ENCODE measurements at places on chromosomes 13 and 19.

DNA sequence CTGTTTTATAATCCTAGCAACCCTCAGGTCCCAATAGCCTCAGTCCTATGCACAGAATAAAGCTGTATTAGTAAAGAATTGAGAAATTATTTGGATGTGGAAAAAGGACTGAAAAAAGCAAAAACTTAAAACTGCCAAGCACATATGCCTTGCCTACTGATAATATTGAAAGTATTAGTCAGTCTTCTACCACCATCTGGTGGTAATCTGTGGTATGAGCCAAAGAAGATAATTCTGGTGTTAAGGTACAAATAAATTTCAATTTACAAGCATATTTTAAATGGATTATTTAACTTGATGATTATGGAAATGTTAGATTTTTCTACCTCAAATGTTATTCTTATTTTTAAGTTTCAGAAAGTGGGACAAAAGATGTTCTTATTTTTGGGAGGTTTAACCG is 460.3 kb upstream of the KLHL1 start:
- DNase-seq = peak; percentile 51

- no peak for DNase-seq
Measured at GRCh38 chr19:7789447-7789846, 26.4 kb downstream of the CLEC4M start.

DNA sequence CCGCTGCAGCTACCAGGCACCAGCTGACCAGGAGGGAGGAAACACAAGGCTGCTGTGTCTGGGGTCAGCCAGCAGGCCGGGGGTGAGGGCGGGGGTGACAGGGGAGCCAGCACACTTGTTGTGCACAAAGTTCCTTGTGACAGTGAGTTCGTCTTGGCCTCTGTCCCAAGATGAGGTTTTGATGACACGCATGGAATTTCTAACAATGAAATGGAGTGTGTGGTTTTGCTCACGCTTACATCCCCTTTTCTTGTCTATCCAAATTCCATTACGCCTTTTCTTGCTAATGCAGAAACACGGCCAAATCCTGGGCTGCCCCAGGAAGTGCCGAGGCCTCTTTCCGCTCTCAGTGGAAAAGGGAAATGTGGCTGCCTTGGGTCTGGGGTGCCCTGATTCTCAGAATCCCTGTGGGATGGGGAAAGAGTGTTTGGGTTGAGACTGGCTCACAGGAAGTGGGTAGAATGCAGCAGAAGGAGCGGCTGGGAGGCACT is 73.8 kb downstream of the GADD45B start:
- DNase-seq = peak; percentile 97

- no peak for DNase-seq
Measured at GRCh38 chr13:80329250-80329649, 11.7 kb downstream of the SPRY2 start.

DNA sequence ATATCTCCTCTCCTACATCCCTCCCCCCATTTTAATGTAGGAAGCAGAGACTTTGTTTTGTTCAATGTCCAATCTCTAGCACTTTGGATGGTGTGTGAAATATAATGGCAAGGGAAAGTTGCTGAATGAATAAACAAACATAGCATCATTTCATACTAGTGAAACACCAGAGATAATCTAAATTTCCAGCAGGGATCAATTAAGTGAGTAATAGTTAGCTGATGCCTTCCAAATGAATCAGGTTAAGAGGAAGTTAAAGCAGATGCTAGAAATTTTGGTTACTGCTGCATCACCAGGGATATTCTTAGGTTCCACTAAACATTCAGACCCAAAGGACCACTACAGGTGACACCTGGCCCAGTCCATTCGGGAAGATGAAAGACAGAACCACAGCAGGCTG is 8.1 kb downstream of the MRPS31 start:
- DNase-seq = no peak

DNA sequence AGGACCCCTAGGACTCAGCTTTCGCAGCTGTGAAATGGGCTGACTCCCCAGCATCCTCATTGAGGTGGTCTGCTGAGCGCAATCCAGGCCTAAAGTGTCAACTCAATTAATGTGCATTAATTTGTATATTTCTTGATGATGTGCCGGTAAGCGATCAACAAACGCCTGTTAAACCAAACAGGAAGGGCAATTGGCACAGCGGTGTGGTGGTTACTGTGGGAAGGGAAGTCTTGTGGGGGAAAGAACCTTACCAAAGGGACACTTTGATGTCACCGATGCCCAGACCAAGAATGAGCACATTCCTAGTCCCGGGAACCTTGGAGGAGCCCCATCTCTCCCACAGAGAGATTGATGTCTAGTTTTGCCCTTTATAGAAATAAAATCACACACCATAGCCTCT is 1.6 kb downstream of the JAK3 start:
- no peak for DNase-seq

All from cardiac fibroblast (primary cell).